Stimulated activated naive B cell treated with anti-CD40 and anti-IgM and Interleukin-4, amounts not matched to agents 10 μg/mL and 1 μg/mL and 100 μg/mL, for 72 hours (primary cell): ENCODE measurements at places on chromosomes 2 and 18.

DNA sequence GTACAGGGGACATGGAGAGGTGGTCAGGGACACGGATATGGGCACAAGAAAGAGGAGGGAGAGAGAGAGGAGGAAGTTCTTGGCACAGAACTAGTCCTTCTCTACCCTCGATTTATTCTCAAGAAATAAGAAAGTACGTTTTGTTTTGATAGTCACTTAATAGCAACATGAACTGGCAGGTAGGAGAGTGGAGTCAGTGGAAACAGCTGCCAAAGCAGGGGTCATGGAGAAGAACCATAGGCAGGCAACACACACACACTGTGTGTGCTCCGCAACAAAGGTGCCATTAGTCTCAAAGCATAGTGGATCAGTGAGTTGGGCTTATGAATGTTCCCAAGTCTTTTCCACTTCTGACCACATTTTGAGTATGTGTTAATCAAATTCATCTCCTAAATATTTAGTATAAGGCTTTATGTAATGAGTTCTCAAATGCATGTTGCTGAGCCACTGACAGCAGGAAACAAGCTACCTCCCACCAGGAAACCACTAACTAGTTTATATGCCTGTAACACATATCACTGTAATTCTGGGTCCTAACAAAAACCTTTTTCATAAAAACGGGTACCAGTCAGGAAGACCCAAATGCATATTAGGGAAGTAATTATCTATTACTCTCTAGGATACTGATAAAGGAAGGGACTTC lies 41.1 kb downstream of the IWS1 start:
- DNase-seq = no peak

- DNase-seq = no peak
Observed at GRCh38 chr2:33326100-33326499, 150.3 kb upstream of the RASGRP3 start.

- no peak for DNase-seq
Observed at GRCh38 chr2:59575191-59575590, 978.3 kb downstream of the BCL11A start.

GRCh38 chr2:148794558-148794957 lies 80.5 kb upstream of the KIF5C start:
- no peak for DNase-seq
